Muscle of leg (tissue), 16 donors: ENCODE measurements at places on chromosomes 3 and 15.
A peak's percentile ranks its signal among the peaks of the same experiment; 100 is the strongest.

GRCh38 chr3:80733522-80734176 lies 965.9 kb upstream of the ROBO1 start:
- DNase-seq = peak; percentile 2

GRCh38 chr3:52053307-52054304 lies 2.8 kb downstream of the DUSP7 start:
- peak; percentile 70 for DNase-seq

GRCh38 chr3:42190701-42191442 lies 75.1 kb downstream of the CCK start:
- DNase-seq = peak; percentile 70

DNA sequence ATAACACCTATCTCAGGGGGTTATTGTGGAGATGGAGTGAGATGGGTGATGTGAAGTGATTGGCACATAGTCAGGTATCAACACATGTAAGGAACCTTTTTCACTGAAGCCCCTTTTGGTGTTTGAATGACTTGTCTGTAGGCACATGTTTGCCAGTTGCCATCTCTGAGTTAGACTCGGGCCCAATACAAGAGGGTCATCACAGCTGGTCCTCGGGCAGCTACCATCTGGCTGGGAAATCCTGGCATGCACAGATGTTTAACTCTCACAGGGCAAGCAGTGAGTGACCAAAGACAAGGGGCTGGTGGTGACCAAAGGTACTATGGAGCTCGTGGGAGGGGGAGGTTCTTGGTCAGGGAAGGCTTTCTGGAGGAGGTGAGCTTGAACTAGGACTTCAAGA lies 118.8 kb downstream of the CLSTN2 start:
- peak; percentile 4 for DNase-seq

- DNase-seq = peak; percentile 55
Measured at GRCh38 chr3:37577697-37578096, 284.0 kb upstream of the CTDSPL start.
